Mucosa of gallbladder (tissue), 1 donor: ENCODE measurements at places on chromosomes 5 and 9. TPM values are rescaled to one million over a fixed set of nuclear protein-coding genes. Genes with fewer than 3 reads are reported as not detected.

GRCh38 chr5:178644826-178645545 lies 18.1 kb upstream of the CLK4 start:
- DNase-seq = no peak

The CKMT2 gene
- 61.7 TPM for total RNA-seq

The HAVCR1 gene
- 0.26 TPM for total RNA-seq

- DNase-seq = no peak
These were observed 173.7 kb downstream of the SLC24A2 start for GRCh38 chr9:19615036-19615624.

GRCh38 chr9:15304632-15305031 lies 2.4 kb downstream of the TTC39B start:
- DNase-seq = peak; percentile 36

The FAM200C gene
- 5.4 TPM for total RNA-seq

DNA sequence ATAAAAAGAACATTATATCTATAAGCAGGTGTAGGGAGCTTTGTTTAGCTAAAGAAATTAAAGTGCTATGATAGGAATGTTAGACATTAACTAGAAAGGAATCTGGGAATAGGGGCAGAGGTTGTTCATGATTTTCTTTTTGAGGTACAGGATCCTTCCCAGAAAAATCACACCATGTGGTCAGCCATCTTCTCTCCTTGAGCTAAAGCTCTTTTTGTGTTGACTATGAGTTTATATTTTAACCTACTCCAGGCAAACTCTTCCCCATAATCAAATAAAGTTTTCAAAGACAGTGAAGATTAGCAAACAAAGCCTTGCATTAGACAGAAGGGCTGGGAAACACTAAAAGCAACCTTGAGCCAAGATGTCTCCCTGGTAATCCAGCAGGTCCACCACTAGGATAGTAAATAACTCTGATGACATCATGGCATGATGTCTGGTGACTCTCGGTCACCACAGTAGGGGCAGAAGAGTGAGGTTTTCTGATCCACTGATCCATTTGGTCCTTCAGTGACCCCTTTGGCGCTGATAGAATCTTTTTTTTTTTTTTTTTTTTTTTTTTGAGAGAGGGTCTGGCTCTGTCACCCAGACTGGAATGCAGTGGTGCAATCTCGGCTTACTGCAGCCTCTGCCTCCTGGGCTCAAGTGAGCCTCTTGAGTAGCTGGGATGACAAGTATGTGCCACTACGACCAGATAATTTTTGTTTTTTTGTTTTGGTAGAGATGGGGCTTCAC lies 30.6 kb upstream of the IL6ST start:
- peak; percentile 14 for DNase-seq

DNA sequence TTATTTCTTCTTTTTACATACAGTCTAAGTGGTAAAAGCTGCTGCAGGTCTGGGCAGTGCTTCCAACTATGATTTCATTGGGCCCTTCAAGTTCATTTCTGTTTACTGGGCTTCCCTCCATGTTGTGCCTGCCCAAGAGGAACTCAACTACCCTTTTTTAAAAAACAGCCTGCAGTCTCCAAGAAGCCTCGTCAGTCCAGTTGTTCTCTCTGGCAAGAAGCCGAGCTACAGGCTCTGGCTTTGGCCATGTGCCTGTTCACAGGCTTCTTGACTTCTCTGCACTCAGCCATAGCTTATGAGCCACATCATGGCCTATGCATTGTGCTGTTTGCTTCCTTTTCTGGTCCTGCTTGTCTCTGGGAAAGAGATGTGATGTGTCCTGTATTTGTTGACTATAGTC lies 119.7 kb upstream of the PJA2 start:
- DNase-seq = peak; percentile 18

DNA sequence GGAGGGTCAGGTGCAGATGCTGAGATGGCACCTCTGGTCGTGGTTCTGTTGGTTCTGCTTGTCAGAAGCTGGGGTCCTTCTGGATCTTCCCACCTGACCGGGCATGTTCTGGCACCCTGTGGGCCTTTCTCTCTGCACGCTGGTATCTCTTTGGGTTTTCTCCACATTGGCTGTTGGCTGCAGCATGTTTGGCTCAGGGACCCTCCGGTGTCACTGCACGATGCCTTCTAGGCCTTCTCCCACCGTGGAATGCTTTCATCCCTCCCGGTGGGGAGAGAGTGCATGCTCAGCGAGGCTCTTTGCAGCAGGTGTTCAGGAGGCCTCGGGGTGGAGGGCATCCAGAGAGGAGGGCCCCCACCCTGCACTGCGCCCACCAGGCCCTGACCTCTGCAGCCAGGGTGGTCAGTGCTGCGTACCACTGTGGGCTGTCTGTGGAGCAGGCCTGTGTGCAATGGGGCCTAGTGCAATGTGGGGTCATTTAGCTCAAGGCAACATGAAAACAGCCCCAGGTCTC lies 119.4 kb downstream of the WNK2 start:
- DNase-seq = no peak

DNA sequence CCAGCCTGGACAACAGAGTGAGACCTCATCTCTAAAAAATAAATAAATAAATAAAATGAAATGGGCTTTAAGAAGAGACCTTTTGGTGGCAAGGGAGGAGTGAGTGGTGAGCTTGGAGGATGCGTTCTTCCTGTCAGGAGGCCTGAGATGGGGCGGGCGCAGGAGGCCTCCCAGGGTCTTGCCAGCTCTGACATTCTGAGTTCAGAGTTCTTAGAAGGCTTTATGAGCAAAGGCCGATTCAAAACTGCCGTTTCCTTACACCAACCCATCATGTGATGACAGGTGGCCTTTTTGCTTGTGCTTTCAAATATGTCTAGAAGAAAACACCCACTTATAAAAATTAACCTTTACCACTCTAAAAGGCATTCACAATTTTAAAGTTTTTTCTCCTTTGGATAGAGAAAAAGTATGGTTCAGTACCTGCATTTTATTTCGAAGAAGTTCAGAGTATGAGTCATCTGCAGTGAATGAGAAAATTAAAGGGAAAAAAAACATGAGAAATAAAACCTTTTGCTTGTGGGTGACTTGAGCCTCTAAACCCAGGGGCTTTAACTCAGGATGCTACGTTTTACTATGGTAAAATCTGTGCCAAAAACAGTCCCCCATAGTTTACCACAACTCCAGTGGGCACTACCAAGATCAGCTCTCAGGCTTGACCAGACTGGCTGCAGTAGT lies 157.4 kb upstream of the OTULINL start:
- DNase-seq = no peak

The TSSK1B gene
- 0.20 TPM for total RNA-seq

GRCh38 chr9:98191671-98192502 lies 550 bp downstream of the CORO2A start:
- no peak for DNase-seq

GRCh38 chr5:88380332-88380731 lies 111.7 kb upstream of the TMEM161B start:
- no peak for DNase-seq

DNA sequence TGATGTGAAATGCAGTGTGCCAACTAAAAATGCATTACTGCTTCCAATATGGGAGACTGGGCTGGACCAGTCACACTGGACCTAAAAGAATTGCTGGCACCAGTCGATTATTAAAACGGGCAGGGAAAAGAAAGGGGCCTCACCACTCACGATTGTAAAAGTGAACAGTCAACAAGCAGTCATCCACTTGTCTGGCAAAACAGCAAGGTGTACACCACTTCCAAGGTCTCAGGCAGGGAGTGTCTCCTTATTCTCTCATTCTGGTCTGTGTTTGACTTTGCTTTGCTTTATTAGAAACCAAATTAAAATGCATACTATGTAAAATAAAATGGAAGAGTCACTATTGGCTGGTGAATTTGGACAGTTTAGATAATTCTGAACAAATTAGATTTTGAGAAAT lies 57.8 kb upstream of the TRPM3 start:
- DNase-seq = no peak

DNA sequence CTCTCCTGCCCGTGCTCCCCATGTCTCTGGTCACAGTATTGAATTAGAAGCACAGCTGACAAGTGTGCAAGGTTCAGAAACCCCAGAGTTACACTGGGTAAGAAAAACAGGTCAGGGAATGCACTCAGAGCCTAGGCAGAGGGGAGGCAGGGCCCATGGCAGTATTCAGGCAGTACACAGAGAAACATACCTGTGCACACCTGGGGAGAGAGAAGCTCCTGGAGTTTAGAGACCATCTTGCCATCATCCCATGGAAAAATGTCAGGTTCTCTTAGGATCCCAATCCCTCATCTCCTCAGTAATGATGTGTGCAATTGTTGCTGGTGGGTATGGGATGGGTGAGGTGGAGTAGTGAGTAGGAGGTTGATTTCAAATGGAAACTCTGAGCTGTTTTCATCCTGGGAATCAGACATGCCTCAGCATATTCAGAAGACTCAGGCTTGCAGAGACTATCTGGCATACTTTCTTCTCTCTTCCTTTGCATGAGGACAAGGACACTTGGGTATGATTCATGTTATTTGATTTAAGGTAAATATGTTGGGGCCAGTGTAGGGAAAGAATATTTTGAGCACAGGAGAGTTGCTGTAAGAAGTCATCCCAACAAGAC lies 228.5 kb downstream of the ESM1 start:
- no peak for DNase-seq

The FOXI1 gene
- total RNA-seq = 0.69 TPM

- no peak for DNase-seq
These were observed 130.8 kb downstream of the GDNF start for GRCh38 chr5:37709020-37709419.

- DNase-seq = peak; percentile 90
These were observed 11.1 kb downstream of the EXD3 start for GRCh38 chr9:137411645-137412380.

The PCDHGA7 gene
- 4.5 TPM for total RNA-seq

DNA sequence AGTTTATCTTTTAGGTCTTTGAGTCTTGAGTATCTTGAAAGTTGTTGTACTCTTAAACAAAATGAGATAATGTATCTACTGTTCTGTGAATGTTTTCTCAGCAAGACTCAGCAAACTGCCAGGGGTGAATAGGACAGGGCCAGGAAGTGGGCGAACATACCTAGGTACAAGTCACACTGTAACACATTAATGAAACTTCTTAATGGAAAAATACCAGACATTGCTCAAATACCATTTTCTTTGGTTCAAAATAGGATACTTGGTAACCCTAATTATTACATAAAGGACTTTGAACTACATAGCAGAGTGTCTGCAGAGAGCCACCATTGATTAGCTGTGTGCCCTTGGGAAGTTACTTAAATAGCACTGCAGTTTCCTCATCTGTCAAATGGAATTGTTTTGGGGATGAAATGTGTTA lies 197.5 kb downstream of the ARHGEF28 start:
- DNase-seq = no peak

DNA sequence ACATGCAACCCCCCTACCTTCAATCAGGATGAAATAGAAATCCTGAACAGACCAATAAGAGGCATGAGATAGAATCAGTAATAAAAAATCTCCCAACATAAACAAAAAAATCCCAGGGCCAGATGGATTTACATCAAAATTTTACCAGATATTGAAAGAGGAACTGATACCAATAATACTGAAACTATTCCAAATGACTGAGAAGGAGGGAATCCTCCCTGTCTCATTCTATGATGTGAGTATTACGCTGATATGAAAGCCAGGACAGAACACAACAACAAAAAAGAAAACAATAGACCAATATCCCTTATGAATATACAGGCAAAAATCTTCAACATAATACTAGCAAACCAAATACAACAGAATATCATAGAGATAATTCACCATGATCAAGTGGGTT lies 109.0 kb upstream of the SMC2 start:
- no peak for DNase-seq

GRCh38 chr9:38670542-38671371 lies 49.2 kb downstream of the FAM240B start:
- no peak for DNase-seq

DNA sequence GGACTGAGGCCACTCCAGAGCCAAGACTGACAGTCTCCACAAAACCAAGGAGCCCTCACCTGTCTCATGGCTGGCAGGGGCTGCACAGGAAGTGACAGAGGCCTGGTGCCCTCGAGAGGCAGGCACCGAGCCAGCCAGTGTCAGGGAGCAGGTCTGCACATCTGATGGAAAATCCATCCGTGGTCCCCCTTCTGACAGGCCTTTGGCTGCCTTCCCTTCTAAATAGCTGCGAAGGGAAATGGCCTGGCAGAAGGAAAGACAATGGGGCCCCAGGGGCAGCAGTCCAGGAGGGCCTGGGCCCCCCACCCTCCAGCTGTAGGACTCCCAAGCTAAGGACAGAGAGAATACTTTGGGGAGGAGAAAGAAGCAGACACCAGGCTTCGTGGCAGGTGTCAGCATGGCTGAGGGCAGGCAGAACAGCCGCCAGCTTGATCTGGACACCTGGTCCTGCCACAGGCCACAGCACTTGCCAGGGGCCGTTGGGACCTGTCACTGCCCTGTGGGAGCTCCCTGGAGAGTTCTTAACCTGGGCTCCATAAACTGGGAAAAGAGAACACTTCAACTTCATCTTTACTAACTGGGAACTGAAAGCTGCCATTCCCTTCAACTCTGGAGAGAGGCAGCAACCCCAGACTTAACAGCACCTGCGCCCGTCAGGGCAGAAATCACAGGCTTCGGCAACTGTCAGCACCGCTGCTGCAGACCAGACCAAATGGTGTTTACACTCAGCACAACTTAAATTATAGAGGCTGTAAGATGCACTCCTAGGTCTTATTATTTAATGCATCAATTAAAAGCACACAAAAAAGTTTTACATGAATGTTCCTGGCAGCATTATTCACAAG lies 22.0 kb downstream of the ADAMTS2 start:
- DNase-seq = no peak

DNA sequence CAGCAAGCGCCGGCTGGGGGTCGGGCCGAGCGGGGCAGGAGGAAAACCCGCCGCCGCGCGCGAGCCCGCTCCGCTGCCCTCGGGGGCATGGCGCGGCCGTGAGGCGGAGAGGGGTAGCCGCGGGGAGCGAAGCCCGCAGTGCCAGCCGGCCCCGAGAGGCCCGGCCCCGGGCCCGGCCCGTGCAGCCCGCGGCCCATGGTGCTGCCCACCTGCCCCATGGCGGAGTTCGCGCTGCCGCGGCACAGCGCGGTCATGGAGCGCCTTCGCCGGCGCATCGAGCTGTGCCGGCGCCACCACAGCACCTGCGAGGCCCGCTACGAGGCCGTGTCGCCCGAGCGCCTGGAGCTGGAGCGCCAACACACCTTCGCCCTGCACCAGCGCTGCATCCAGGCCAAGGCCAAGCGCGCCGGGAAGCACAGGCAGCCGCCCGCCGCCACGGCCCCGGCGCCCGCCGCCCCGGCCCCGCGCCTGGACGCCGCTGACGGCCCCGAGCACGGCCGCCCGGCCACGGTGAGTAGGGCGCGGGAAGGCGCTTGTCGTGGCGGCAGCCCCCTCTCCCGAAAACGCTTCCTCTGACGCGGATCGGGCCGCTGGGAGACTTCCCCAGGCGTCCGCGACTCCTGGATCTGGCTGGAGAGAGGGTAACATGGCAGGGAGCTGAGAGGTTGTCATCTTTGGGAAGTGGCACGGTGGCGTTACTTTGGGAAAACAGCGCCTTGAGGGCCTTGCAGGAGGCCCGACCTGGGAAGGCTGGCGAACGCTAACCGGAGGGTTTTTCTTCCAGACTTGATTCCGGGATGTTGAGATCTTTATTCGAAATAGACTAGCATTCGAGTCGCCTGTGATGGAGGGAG lies 523 bp downstream of the MAML1 start:
- peak; percentile 20 for DNase-seq
